ENCODE measurements at places on chromosomes 1 and 21.

- no peak for DNase-seq
Observed at GRCh38 chr1:117015724-117016123, 14.2 kb downstream of the CD101 start.

DNA sequence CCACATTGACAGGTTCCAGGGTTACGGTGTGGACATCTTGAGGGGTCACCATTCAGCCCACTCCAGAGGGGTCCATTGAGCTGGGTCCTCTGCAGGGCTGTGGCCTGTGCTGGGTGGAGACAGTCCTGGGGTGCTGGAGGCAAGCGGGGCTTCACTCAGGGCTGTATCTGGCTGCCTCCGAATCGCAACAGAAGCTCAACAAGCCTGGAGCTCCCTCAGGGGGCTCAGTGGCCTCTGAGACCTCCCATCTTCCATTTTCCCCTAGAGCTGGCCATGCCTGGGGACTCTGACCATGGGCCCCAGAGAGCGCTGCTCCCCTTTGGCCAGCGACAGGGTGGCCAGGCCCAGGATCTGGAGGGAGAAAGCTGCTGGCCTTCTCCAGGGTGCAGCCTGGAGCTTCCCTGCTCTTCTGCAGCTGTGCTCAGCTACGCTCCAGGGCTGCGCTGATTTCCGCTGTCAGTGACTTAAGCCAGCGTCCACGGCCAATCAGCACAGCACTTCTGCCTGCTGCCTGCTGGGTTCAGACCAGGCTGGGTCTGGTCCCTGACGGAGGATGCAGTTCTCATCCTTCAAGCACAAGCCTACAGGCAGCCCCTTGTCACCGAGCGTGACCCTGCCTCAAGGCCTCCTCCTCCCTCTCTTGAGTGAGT lies 45.0 kb upstream of the ADARB1 start:
- peak; percentile 36 for DNase-seq

DNA sequence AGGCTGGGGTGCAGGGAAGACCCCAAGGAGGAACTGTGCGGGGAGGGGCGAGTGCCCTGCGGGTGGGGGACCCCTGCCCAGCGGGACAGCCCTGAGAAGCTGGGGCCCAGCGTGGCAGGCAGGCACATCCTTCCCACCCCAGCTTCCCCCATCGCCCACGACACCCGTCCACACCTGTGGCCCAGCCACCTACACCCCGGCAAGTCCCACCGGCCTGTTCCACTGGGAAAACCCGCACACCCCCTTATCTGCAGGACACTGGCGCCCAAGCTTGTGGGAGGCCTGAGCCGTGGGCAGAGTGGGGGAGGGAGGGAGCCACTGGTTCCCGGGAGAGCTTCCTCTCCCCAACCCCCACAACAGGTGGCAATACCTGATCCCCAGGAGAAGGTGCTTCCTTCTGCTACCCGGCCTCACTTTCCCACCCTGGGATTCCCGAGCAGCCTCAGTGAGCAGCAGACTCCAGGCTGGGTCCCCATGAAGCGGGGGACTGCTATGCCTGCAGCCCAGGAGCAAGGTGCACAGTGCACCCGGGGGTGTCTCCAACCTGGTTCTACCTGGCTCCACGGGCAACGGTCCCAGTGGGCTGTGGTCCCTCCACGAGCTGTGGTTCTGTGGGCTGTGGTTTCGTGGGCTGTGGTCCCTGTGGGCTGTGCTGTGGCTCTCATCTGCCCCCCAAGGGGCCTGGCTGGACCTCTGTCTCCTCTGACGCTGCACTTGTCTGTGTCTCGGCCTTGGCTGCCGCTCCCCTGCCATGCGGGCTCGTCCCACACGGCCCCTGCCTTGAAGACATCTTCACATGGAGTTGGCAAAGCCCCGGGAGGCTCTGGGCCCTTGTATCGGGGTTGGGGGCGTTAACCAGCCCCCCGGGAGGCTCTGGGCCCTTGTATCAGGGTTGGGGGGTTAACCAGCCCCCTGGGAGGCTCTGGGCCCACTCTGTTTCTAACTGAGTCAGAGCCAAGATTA lies 37.8 kb upstream of the POFUT2 start:
- DNase-seq: no peak

DNA sequence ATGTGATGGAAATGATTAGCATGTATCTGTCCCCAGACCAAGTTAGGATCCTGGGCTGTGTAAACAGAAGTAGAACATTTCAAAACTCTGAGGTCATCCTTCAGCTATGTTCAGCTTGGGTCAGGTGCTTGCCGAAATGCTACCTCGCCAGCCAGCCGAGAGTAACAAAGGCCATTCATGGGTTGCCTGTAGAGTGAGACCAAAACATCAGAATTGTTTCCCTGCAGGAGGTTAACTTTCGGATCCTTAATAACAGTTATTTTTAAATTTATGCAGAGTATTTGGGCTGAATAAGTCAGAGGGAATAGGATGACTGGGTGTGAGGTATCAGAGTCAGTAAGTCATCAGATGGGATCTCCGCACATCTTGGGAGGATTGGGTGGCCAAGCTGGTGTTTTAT lies 35.6 kb downstream of the SMYD2 start:
- peak; percentile 32 for DNase-seq

DNA sequence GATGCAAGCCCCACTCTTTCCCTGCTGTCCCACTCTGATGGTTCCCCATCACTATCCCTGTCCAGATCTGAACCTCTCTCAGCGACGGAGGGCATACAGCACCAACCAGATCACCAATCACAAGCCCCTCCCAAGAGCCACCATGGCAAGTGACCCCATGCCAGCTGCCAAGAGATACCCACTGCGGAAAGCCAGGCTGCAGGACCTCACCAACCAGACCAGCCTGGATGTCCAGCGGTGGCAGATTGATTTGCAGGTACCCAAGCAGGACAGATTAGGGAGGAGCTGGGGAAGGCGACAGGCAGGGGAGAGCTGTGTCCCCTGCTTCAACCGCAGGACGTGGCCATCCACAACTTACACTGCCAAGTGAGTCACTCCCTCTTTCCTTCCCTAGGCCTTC lies 46.9 kb downstream of the VWA5B1 start:
- no peak for DNase-seq

DNA sequence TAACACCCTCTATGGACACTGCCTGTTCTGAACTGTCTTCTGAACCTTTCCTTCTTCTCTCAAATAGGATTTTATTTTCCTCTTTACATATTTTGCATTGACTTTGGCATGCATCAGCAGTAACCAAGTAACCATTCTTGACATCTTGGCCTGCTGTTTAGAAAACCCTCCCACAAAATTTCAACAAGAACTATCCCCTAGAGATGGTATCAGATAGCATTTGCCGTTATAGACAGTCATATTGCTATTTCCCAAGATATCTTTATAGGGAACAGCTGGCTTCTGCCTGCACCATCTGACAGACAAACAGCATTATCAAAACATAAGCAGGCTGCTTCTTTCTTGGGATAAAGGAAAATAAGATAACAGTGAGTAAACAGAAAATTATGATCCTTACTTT lies 54.7 kb downstream of the LHX8 start:
- no peak for DNase-seq

GRCh38 chr1:79539001-79539400 lies 532.5 kb upstream of the ADGRL4 start:
- DNase-seq: peak; percentile 7

DNA sequence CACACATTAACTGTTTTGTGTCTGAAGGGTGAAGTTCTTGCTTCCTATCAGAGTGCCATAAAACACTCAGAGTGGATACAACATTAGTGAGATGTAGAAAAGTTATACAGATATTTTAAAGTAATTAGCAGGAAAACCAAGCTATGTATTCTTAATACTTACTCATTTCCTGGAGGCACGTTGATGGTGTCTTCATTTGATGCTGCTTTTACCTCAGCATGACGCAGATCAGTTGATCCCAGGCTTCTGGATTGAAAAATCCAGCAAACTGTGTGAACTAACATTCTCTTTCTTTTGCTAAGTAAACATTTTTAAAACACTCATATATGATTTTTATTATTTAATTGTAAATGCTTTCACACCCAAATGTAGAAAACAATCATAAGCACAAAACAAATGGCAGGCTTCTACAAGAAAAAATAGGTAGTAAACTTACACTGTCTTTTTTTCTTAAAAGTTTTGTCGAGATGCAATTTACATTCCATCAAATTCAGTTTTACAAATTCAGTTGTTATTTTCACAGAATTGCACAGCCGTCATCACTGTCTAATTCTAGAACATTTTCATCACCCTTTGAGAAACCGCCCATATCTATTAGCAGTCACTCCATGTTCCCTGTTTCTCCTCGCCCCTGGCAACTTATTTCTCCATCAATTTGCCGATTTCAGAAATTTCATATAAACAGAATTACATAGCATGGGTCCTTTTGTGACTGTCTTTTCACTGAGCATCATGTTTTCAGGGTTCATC lies 198.9 kb downstream of the LRRC7 start:
- no peak for DNase-seq

- no peak for DNase-seq
Observed at GRCh38 chr21:35510294-35510693, 461.2 kb upstream of the RUNX1 start.

DNA sequence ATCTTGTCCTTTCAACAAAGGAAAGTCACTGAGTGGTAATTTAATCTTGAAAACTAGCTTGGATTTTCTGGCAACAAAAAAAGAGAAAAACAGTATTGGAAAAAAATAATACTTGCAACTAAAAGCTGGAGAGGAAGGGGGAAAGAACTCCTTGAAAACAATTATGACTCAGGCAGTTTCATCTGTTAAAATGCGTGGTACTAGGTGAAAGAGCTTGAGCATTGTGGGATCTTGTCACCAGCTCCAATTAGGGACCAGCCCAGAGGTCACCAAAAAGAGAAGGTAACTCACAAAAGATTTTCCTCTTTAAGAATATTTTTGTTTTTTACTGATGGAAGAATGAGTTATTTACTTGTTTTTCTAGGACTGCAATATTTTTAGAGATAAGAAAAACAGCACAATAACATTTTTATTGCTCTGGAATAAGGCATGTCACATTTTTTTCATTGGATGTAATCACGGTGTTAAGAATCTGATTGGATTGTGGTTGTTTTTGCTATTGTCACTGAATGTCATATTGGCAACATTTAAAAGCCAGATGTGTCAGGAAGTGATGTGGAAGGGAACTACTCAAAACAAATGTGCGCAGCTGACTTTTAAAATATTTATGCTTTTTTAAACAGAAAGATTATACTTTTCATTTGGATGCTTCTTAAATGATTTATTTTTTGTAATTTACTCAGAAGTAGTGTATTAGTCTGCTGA lies 78.5 kb upstream of the ADAMTS5 start:
- DNase-seq: no peak

GRCh38 chr1:201885531-201886075 lies 3.1 kb upstream of the SHISA4 start:
- DNase-seq: peak; percentile 34

GRCh38 chr1:32525661-32526444 lies 13.4 kb upstream of the ZBTB8A start:
- DNase-seq: no peak

- peak; percentile 72 for DNase-seq
Observed at GRCh38 chr21:37658817-37659458, 257.3 kb downstream of the KCNJ6 start.

- DNase-seq: no peak
Observed at GRCh38 chr1:154844297-154844681, 25.8 kb downstream of the KCNN3 start.

DNA sequence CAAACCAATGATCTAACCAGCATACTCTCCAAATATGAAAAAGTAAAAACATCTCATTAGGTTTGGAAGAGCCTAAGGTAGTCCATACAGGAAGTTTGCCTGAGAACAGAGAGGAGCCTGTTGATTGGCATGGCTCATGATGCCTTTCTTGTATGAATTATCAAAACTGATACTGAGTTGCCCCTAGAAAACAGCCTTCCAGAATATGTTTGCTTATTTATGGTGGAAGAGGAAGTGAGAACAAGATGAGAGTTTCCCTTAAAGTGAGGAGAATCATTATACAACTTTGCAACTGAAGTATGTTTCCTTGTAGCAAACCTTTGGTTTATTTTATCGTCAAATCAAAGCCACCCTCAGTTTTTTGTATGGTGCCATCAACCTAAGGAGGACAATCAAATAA lies 23.8 kb upstream of the KIAA1614 start:
- no peak for DNase-seq

GRCh38 chr1:112700290-112701226 lies 6.4 kb downstream of the RHOC start:
- DNase-seq: peak; percentile 97

DNA sequence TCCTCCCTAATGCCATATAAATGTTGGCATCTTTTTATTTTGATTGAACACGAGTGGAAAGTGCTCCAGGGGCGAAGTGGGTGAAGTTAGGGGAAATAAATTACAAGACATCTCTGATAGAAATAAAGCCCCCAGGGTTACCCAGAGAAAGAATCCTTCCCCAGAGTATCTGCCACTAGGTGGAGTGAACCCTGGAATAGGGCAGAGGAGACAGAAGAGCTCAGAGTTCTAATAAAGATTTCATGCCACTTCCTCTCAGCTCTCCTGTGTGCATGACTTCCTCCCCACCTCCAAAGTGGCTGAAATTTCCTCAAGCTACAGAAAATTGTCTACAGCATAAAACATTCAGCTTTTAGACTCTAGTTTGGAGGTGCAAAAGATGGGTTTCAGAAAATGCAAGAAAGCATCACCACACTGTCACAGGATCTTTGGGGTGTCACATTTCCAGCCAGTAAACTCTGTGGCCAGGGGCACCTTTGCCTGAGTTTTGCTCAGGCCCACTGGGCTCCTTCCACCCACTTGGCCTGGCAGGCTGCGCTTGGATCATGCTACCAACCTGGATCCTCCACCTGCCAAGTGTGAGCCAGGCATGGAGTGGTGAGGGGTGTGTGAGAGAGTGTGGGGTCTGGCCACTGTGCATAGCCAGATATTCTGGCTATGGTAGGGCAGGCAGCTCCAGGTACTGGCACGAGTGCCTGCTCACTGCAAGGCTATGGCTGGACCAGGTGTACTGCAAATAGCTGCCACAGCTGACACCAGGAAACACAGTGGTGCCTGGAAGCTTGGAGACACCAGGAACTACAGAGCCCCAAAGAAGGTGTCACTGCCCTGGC lies 208.8 kb upstream of the USP25 start:
- no peak for DNase-seq

DNA sequence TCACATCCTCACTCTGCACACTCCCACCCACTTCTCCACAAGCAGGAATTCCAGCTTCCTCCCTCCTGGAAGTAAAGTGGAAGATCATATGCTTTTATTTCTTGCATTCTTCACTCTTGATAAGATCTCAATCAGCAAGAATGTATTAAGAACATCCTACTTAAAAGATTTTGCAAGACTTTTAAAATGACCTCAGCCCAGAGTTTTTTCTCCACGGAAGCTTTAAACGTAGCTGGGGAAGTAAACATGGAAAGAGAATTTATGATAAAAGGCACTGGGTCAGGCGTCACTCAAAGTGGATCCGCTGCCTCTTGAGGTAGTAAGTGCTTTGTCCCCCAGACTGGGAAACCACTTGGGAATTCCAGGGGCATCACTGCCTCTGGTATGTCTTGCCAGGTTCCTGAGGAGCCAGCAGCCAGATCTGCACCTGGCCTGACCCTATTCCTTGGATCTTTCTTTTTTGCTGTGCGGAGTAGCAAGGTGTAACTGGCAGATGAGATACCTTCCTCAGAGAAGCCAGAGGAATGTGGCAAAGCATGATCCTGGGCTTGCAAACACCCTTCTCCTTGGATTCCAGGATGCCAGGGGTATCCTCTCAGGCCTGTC lies 33.9 kb downstream of the CDK18 start:
- DNase-seq: peak; percentile 20

- no peak for DNase-seq
Observed at GRCh38 chr1:162175379-162176081, 106.0 kb downstream of the NOS1AP start.
